Breast epithelium (tissue), 4 donors: ENCODE measurements at places on chromosomes 7 and 10.

GRCh38 chr7:84339306-84339705 is 144.7 kb upstream of the SEMA3A start:
- no peaks in the 10 kb centered on the region for H3K36me3 ChIP-seq
- no peaks in the 10 kb centered on the region for H3K27me3 ChIP-seq
- no peak for DNase-seq

DNA sequence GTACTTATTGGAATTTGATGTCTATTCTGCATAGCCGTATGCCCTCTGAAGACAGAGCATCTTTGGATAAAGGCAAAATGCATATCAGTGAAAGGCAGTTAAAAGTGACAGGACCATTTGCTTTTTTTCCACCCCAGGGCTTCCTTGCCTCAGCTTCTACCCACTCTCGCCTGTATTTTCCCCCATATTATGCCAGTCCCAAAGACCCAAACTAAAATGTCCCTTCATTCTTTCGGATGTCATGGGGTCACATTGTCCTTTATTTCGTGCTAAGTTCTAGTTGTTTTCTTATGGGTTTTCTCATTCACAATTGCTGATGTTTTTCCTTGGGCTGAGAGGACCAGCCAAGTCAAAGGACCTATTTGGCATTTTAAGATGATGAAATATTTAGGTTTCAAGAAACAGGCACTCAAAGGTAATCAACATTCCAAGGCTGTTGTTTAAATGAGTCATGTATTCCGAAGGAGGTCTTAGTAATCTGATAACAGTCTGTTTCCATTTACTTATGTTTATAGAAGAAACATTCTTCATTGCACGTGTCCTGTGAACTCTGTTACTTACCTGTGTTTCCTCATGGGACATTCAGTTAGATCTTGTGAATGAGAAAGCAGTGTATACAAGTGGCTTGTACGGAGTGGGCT is 74.1 kb downstream of the DNAH11 start:
- H3K27me3 ChIP-seq: no peaks in the 10 kb centered on the region

GRCh38 chr7:107390916-107391315 is 78.9 kb upstream of the GPR22 start:
- H3K4me1 ChIP-seq: no peaks in the 10 kb centered on the region
- DNase-seq: no peak
- H3K36me3 ChIP-seq: no peaks in the 10 kb centered on the region
- H3K27me3 ChIP-seq: no peaks in the 10 kb centered on the region

DNA sequence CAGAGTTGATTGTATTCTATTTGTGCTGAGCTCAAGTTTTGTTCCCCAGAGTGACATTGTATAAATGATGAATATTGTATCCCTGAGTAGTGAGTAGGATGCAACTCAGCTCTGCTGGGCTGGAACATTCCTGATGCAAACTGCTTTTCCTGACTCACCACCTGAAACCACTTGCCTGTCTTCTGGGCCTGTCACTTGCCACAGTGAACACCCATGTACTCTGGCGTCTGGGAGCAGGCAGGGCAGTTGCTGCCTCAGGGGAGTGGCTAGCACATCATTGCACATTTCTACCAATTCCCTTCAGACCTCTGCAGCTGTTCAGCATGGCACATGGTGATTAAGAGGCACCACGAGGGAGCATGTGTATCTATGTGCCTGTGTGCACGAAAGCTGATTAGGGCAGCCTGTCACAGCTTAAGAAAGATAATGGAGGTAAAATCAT is 157.3 kb downstream of the SND1 start:
- H3K4me3 ChIP-seq: no peak overlapping the region
- H3K27me3 ChIP-seq: no peaks in the 10 kb centered on the region
- H3K4me1 ChIP-seq: no peaks in the 10 kb centered on the region

DNA sequence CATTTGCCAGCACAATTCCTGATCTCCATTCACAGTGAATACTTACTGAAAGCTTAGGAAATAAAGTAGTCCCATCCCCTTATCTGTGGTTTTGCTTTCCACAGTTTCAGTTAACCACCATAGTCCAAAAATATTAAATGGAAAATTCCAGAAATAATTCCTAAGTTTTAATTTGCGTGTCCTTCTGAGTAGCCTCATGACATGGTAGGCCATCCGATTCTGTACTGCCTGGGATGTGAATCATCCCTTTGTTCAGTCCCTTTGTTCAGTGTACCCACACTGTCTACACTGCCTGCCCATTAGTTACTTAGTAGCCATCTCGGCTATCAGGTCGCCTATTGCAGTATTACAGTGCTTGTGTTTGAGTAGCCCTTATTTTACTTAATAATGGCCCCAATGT is 14.2 kb downstream of the RAB11FIP2 start:
- DNase-seq: no peak
- no peaks in the 10 kb centered on the region for H3K36me3 ChIP-seq
- no peak overlapping the region for H3K27ac ChIP-seq
- no peak overlapping the region for H3K4me3 ChIP-seq
- H3K27me3 ChIP-seq: no peaks in the 10 kb centered on the region
